ENCODE measurements at places on chromosomes 12 and 14. TPM values are rescaled to one million over a fixed set of nuclear protein-coding genes. Genes with fewer than 3 reads are reported as not detected.

CEP170B gene
- 29.4 TPM for total RNA-seq

FAM181A gene
- not detected for total RNA-seq

TMEM229B gene
- total RNA-seq, result 0.24 TPM

CLEC9A gene
- not detected for total RNA-seq
